ENCODE measurements at places on chromosomes 5 and 9.

- DNase-seq = no peak
Measured at GRCh38 chr9:91963711-91964240, 13.7 kb upstream of the ROR2 start.

DNA sequence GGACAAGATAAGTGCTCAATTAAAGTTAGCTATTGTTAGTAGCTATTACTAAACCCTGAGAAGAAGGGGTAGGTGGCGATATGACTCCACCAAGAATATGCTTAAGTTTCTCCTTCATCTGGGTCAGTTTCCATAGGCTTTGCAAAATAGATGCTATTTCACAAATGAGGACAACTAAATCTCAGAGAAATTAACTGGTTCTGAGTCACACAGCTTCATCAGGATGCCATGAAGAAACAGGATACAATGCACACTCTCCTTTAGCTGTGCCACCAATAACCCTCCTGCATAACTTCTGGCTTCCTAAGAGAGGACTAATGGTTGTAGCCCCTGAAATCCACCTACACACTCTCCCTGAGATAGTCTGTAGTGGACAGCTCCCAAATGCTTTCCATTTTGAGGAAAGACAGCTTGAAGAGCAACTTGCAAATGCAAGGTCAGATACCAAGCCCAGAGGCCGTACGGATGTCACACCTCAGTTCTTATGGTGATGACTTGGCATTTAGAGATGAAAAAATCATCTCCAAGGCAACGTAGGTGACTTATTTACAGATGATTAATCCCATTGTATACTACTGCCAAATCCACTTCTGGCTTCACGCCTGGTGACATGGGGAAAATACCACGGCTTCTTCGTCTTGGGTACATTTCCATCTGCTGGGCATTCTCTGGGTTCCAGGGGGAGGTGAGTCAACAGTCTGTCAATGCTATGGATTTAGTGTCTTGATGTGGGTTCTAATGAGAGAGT, 251.4 kb upstream of the IL12B start:
- DNase-seq = peak; percentile 76

- peak; percentile 71 for DNase-seq
Measured at GRCh38 chr9:36407122-36407723, 7.2 kb upstream of the RNF38 start.

DNA sequence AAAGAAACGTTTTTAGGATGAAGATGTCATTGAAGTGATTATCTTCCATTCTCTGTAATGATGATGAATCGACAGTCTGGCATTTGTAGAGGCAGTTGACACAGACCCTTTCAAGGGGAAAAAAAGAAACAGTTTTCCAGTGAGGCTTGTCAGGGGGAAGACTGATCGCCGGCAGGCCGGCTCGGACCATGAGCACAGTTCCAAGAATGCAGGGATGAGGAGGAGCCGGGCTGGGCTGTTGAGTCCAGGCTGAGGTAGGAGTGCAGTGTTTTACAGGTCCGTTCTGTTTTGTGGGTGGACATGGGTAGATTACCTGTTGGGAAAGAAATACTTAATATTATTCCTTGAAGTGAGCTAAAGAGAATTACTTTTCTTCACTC, 194.6 kb downstream of the AOPEP start:
- DNase-seq = no peak

- DNase-seq = no peak
Measured at GRCh38 chr5:137205231-137206027, 293.7 kb downstream of the SPOCK1 start.

DNA sequence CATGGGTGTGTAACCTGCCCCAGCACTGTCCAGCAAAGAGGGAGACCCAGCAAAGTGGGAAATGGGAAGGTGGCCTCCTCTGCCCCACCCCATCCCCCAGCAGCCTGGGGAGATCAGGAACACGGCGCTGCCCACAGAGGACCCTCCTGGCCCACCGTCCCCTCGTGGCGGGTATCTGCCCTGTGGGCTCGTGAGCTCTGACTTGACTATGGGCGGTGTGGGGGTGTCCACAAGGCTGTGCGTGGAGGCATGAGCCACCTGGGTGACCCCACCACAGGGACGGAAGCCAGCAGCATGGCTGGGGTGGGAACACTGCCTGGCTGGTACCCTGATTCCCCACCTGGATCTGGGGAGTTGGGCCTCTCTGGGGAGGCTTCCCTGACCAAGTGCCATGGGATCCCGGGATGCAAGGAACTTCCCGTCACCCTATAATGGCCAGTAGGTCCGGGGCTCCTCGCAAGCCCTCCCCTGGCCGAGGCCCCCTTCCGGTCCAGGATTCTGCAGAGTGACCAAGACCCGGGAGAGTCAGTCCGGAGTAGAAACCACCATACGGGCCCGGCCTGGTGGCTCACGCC, 29.3 kb upstream of the SLC6A19 start:
- DNase-seq = no peak

DNA sequence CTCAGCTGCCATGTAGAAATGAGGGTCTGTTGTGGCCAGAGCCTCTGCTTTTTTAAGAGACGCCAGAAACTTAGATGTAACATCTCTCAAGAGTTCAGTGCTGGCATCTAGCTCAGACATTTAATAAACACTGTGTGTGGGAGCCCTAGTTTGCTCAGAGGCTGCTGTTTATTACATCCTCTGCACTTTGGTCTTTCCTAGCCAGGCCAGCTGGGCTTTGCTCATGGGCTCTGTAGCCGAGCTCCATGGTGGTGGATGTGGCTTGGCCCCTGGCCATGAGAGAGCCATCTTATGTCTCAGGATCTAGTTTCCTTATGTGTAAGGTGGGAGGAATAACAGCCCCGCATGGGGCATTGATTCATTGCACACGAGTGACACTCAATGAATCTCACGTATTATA, 30.0 kb downstream of the ARHGEF37 start:
- peak; percentile 32 for DNase-seq

GRCh38 chr5:60521376-60522291, 178.3 kb downstream of the DEPDC1B start:
- DNase-seq = no peak

DNA sequence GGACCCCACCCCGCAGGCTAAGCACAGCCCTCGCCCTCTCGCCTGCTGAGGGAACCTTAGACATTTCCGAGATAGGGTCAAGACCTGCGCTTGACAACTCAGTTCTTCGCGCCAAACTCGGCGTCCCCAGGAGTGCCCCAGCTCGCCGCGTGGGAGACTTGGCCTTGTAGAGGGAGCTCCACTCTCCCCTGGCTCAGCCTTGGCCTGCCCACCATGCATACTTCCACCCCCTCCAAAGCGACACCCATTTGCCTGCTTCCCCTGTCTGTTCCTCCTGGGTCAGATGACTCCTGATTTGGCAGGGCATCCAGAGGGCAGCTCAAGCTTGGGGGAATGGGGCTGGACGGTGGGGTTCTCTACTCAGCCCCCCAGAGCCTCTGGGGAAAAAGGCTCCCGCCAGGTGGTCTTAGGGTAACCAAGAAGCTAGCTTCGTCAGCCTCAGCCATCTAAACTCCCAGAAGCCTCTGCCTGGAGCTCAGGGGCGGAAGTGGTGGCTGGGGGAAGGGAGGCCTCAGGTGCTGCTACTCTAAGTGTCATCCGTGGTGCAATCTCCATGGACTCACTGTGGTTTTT, 560 bp downstream of the DOCK2 start:
- DNase-seq = no peak

DNA sequence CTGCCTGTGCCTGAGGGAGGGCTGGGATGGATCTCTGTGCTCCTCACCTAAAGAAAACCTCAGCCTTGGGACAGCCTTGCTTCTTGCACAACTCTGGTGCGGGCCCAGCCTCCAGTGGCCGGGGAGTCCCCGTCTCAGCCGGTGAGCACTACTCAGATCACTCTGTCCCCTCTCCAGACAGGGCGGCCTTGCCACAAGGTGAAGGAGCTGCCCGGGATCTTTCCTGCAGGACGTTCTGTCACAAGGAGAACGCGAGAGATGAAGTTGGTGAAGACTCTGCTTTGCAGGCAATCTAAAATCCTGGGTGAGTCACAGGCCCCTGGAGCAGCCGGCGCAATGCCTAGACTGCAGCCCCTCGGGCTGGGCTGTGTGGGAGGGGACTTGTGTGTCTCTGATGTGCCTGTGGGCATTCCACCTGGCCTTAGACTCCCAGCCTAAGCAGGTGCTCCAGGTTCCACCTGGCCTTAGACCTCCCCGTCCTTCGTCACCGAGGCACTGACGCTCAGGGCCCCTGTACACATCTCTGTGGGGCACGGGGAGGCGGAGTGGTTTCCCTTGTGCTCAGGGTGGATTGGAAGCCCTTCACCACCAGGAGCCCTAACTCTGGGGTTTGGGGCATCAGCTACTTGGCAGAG, 15.2 kb upstream of the IRX4 start:
- DNase-seq = no peak

GRCh38 chr9:127149463-127150390, 27.3 kb upstream of the ANGPTL2 start:
- DNase-seq = no peak

GRCh38 chr5:144582066-144582465, 411.4 kb downstream of the KCTD16 start:
- no peak for DNase-seq

DNA sequence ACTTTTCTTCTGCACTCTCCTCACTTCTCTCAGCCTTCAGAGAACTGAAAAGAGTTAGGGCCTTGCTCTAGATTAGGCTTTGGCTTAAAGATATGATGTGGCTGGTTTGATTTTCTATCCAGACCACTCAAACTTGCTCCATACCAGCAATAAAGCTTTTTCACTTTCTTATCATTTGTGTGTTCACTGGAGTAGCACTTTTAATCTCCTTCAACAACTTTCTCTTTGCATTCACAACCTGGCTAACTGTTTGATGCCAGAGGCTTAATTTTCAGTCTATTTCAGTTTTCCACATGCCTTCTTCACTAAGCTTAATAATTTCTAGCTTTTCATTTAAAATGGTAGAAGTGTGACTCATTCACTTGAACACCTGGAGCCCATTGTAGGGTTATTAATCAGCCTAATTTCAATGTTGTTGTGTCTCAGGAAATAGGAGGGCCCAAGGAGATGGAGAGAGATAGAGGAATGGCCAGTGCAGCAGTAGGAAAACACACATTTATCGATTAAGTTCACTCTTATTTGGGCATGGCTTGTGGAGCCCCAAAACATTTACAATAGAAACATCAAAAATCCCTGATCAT, 5.9 kb downstream of the ATPSCKMT start:
- no peak for DNase-seq

DNA sequence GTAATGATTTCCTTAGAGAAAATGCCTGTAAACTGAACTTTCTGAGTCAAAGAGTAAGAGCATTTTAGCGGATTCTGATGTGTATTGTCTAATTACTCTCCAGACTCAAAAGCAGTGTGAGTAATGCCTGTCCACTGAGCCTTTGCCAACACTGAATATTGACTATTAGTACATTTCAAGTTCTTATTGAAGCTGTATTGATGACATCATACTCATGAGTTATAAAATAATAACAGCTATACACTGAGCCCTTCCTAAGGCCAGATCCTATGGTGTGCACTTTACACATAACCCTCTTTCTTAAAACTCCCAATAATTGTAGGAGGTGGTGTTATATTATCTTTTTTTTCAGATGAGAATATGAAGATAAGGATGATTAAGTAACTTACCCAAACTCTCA, 152.8 kb upstream of the TRPC7 start:
- no peak for DNase-seq

- DNase-seq = no peak
Measured at GRCh38 chr9:80789831-80790230, 899.5 kb downstream of the TLE1 start.

- no peak for DNase-seq
Measured at GRCh38 chr5:122434205-122434970, 122.4 kb downstream of the SNCAIP start.

GRCh38 chr5:146529984-146530383, 14.0 kb upstream of the GPR151 start:
- no peak for DNase-seq

DNA sequence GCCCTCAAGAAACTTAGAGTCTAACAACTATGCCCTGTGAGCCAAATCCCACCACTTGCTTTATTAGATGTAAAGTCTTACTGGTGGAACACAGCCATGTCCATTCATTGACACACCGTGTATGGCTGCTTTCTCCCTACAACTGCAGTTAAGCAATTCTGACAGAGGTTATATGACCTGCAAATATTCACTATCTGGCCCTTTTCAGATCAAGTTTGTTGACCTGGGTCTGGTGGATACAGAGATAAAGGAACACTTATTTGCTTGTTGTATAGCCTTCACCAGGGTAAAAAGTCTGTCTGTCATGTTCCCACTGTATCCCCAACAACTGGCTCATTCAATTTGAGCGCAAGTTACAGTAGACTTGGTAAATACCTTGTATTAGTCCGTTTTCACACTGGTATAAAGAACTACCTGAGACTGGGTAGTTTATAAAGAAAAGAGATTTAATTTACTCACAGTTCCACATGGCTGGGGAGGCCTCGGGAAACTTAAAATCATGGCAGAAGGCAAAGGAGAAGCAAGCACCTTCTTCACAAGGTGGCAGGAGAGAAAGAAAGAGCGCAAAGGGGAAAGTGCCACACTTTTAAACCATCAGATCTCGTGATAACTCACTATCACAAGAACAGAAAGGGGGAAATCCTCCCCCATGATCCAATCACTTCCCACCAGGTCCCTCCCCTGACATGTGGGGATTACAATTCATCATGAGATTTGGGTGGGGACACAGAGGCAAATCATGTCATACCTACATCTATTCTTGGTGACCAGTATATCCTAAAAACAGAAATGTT, 27.9 kb downstream of the DEPDC1B start:
- DNase-seq = no peak

GRCh38 chr5:102682101-102682647, 72.9 kb upstream of the PAM start:
- no peak for DNase-seq

DNA sequence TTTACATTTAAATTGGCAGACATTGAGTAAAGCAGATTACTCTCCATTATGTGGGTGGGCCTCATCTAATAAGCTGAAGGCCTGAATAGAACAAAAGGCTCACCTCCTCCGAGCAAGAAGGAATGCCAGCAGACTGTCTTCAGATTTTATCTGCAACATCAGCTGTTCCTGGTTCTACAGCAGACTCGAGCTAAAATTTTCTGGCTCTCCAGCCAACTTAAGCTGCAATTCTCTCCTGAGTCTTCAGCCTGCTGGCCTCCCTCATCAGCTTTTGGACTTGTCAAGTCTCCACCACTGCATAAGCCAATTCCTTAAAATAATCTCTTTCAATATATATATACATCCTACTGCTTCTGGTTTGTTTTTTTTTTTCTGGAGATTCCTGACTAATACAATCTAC, 12.5 kb downstream of the TRPM3 start:
- DNase-seq = no peak

GRCh38 chr5:159802661-159803060, 113.6 kb upstream of the ADRA1B start:
- no peak for DNase-seq

DNA sequence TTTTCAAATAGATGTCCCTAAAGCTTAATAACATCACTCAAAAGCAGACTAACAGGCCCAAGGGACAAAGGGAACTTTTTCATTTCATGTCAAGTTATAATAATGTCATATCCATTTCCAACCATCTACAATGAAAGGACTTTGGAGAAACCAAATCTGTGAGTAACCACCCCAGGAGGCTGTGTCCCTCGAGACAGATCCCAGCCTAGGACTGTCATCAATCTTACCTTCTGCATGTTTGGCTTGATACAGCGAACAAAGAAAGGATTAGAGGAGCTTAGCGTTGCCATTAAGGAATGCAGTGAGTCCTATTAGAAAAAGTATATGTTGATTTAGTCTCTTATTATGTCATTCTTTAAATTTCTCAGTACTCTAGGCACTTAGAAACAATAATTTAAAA, 137.8 kb upstream of the RETREG1 start:
- DNase-seq = no peak

Data from LoVo (cell line).